ENCODE measurements at places on chromosomes 3 and 15.

DNA sequence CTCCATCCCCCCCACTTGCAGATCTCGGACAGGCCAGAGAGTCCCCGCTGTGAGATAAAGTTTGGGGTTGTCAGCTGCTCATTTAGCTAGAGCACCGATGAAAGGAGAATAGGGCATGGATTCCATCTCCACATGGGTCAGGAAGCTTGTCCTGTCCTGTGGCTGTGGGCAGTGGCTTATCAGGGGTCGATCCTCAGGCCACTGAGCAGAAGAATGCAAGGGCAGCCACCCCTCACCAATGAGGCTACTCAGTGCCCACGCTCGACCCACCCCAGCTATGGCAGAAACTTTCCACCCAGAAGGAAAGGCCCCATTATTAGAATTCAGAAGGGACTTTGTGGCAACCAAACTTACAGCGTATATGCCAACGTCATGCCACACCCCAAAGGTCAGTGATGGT lies 43.3 kb downstream of the CPN2 start:
- no peak for DNase-seq

- no peak for DNase-seq
Observed at GRCh38 chr3:196399485-196399945, 32.7 kb downstream of the UBXN7 start.

DNA sequence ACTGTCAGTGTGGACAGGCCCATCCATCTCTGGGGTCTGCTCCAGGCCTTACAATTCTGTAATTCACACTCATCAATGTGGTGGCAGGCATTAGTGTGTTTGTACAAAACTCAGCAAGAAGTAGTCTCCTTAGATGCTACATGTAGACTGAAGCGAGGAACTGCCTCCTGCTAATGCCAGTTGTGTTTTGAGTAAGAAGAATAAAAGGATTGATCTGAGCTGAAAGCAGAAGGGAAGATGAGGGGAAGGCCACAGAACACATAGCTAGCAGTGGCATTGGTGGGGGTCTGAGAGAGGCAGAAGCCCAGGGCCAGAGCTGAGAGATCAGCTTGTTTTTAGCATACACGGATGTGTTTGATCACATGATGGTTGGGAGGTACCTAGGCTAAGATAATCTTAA lies 144.1 kb downstream of the TIGIT start:
- DNase-seq, result no peak

- no peak for DNase-seq
Observed at GRCh38 chr3:39419742-39420315, 13.3 kb downstream of the RPSA start.

DNA sequence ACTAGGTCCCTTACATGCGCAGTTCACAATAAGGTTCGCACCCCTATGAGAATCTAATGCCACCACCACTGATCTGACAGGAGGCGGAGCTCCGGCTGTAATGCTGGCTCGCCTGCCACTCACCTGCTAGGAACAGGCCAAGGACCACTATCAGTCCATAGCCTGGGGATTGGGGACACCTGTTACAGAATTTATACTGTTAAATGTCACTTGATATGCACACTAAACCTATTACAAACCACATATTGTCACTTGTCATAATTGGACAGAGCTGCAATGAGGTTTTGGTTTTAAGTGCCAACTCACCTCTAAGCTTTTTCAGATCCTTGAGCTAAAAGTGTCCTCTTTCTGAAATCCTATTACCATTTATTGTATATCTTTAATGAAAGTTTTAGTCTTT lies 507.9 kb upstream of the TPRG1 start:
- no peak for DNase-seq

DNA sequence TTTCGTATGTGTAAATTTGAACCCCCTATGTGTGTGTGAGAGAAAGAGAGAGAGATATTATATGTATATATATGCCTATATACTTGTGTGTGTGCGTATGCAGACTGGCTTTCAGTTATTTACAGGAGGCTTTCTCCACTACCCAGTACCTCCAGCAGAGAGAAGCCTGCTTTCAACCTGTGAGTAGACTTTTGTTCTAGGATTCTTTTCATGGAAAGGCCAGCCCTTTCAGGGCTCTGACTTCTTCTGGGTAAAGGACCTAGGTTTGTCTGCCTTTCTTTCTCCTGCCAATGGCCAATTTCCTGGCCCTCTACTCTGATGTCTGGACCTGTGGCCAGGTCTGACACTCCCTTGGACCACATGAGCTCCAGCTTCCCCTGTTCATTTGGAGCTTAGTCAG lies 23.8 kb downstream of the LRRC28 start:
- DNase-seq, result no peak

DNA sequence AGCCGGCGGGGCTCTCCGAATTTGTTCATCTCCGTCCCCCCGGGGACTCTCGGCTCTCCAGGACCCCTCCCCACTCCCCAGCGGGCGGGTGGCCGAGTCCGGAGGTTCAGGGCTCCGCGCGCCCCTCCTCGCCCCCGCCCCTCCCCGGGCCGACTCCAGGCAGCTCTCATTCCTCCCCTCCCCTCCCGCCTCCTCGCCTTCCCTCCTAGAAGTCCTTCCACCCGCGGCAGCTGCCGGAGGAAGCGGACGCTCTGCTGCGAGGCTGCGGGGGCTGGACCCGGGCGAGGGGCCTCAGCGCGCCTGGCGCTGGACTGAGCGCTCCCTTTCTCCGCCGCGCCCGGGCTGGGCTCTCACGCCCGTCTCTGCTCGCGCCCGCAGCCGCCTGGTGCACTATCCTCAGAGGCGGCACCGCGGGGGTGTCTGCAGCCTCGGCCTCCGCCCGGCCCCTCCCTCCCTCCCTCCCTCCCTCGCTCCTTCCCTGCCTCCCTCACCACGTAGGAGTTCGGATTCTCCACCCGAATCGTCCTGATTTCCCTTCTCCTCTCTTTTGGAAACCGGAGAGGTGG lies at the start of gene ROBO2:
Gene ROBO2, plus strand, starts transcription at position 494 of the 566 bp plus-strand sequence. CDS start 687 bp downstream, outside the sequence.
- DNase-seq, result no peak

- DNase-seq, result no peak
Observed at GRCh38 chr3:14470461-14470860, 68.1 kb downstream of the SLC6A6 start.

- no peak for DNase-seq
Observed at GRCh38 chr15:66214246-66214645, 39.3 kb downstream of the MEGF11 start.

DNA sequence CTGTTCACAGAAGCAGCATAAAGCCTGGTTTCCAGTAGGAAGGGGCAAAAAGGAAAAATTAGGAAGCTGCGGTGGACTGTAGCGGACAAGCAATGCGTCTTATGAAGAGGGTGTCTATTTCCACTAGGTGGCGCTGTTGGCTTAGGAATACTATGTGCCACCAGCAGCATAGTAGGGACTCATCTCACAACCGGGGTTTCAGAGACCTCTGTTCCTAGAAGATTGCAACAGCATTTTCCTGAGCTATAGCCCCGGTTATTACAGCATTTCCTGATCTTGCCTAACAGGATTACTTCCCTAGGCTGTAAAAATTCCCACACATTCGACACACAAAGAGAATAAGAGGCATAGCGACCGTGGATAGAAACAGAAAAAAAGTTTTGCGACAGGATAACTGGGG lies 683.0 kb downstream of the TBL1XR1 start:
- DNase-seq, result no peak

GRCh38 chr3:156298938-156299337 lies 178.6 kb downstream of the KCNAB1 start:
- no peak for DNase-seq

GRCh38 chr3:71006810-71007785 lies 576.4 kb downstream of the FOXP1 start:
- DNase-seq, result no peak

DNA sequence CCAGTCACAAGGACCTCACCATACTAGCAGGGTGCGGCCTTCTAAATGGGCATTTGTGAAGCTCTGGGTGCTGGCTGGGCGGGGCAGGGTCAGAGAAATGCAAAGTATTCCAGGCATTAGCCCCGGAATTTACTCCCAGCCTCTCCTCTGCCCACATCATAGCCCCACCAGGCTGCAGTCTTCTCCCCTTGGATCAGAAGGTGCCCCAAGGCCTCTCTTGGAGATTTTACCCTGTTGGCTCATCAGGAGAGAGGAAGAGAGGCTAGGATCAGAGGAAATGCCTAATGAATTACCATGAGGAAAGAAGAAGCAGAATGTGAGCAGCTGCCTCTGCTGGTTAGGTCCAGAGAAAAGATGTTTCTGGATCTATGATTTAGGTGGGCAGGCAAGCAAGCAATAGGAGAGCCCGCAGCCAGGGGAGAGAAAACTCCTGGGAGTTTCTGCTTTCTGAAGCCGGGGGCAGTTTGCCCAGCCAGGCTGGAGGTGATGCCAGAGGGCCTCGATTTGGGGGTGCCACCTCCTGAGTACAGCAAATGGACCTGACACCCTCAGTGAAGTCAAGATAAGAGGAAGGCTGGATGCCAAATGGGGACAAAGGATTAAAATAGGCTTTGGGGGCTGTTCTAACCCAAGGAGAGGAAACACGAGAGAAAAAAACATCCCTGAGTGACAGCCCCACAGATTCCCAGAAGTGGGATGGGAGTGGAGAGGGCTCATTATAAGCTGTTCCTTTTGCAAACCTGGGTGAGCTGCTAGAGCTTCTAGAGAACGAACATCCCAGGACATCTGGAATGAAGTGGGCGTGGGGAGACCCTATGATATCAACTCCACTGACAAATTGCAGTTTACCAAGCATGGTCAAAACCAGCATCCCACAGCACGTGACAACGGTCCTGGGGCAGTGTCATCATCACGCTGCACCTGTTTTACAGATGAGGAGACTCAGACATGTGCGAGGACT lies 65.4 kb downstream of the BDH1 start:
- DNase-seq, result no peak

- no peak for DNase-seq
Observed at GRCh38 chr15:80404761-80405553, 775 bp downstream of the ARNT2 start.

- DNase-seq, result no peak
Observed at GRCh38 chr3:172705170-172705569, 5.7 kb downstream of the NCEH1 start.
